ENCODE measurements at places on chromosomes 5 and 9.

GRCh38 chr5:146084376-146084775 lies 21.0 kb downstream of the PLAC8L1 start:
- no peak for DNase-seq

DNA sequence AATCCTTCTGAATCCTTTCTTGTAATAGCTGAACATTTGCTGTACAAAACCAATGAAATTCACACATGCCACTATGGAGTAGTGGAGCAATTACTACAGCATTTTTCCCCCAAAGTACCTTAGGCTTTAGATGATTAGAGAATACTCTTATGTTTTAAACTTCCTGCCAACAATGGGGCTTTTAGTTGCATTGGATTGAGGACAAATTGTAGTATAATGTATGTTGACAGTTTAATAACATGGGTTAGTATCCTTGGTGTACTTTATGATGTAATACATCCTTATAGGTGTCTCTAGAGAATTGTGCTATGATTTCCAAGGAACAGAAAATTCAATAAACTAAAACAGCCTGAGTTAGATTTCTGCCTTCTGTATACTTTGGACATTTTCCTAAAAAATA lies 422.7 kb upstream of the GRAMD2B start:
- DNase-seq = no peak

DNA sequence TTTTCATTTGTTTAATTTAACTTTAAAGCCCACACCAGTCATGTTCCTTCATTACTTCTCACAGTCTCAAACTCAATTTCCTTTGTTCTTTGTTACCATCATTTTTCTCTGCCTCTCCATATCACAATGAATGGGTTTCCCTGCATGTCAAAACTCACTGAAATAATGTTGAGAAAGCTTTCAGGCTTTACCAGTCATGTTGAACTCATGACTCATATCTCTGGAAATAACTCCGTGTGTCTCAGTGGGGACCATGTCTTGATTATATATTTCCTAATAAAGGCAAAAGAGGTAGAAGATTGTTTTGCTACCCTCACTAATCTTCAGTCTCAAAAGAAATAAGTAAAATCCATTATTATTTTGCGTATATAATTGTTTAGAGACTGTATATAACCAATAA lies 231.2 kb downstream of the CHSY3 start:
- no peak for DNase-seq

DNA sequence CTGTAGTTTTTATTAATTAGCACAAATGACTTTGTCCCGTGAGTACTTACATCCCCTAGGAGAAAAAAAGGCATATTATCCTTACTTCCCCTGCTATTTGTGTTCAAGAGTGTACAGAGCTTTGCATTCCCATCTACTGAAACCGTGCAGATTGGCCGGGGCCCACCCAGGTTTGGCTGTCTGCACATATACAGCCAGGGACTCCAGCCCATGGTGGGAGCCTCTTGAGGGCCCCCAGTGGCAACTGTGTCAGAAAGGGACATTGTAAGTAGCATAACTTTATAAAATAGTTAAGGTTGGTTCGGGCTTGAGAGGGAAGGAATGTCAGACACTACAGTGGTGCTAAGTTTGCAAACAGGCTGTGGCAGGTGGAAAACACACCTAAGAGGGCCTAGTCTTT lies 24.7 kb downstream of the PHF2 start:
- no peak for DNase-seq

DNA sequence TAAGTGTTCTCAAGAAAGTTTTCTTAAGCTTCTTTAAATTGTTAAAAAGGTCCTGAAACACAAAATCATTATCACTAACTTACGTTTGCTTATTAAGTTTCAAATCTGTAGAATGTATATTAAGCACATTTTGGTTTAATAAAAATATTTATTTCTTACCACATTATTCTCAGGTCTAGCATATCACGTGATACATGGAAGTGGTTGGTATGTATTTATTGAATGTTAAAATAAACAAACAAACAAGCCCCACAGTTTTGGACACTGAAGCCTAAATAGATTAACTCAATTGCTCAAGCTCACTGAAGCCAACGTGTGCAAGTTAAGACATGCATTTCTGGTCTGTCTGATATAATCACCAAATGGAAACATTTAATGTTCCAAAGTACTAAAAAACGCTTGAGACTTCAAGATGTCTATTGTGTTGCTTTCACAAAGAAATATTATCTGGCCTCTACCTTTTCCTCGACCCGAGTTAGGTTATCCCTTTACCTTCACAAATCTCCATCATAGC lies 1136.9 kb downstream of the TAF11L14 start:
- DNase-seq = no peak

DNA sequence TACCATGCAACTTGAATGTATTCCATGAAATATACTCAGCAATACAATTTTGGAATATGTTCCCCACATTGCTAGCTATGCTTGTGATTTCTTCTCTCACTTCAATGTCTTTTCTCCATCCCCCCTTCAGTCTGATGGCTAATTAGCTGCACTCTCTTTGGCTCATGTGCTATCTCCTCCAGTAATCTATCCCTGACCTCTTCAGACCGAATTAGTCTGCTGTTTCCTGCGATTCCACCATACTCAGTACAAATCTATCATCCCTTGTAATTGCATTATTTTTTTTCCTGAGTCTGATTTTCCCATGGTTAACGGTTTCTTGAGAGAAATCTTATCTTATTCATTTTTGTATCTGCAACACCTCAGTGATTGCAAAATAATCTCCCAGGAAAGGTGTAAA lies 360.7 kb upstream of the CDH10 start:
- DNase-seq = no peak

DNA sequence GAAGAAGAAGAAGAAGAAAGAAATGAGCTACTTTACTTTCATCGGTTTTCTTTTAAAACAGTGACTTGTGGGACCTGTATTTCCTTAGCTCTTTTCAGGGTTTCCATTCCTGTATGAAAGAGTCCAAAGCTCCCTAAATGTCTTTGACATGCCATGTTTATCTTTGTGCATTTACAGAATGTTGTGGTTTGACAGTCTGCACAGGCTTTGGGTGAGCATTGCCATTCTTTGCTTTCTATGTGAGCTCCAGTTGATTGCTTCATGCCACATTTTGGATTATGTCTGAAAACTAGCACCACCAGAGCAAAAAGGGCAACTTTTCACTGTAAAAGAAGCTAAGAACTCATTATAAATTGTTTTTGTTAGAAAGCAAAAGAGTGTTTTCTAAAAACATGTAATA lies 733.4 kb downstream of the TLE4 start:
- no peak for DNase-seq

GRCh38 chr5:79436821-79437220 lies 77.1 kb downstream of the HOMER1 start:
- no peak for DNase-seq

DNA sequence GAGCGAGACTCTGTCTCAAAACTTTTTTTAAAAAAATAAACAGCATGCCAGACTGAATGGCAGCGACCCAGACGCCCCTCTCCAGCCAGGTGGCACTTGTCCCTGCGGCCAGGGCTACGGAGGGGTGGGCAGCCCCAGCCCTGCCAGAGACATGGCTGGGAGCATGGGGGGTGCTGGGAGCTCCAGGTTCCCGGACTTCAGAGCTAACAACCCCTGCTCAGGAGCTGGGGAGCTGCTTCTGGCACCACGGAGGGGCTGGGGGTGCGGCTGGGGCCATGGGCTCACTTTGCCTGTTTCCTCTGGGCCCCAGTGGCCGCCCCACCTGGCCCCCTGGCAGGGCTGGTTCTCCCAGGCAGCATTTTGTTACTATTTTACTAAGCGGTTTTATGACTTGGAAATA lies 49.9 kb downstream of the SLC12A7 start:
- no peak for DNase-seq

All from GM06990 (cell line).